Esophagus squamous epithelium (tissue), 5 donors: ENCODE measurements at places on chromosomes 12 and 14.
A peak's percentile ranks its signal among the peaks of the same experiment; 100 is the strongest.

- DNase-seq, result no peak
Observed at GRCh38 chr12:65238609-65239008, 39.9 kb upstream of the MSRB3 start.

DNA sequence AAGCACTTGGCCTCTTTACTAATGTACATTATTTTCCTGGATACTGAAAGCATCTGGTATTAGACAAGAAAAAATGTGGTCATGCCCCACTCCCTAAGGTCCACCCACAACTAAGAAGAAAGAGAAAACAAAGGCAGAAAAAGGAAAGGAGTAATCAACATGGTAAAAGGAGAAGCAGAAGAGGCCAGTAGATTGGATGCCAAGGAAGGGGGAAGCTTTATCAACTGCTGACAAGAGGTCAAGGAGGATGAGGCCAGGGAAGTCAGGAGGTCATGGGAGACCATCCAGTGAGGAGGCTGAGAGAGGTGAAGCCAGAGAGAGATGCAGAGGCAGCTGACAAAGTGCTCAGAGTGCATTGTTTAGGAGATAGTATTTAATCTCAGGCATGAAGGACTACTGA is 383.5 kb downstream of the ZFP36L1 start:
- DNase-seq, result no peak

- DNase-seq, result no peak
Observed at GRCh38 chr12:16350682-16351081, 3.2 kb downstream of the MGST1 start.

- no peak for DNase-seq
Observed at GRCh38 chr14:61520576-61520975, 174.7 kb upstream of the HIF1A start.

DNA sequence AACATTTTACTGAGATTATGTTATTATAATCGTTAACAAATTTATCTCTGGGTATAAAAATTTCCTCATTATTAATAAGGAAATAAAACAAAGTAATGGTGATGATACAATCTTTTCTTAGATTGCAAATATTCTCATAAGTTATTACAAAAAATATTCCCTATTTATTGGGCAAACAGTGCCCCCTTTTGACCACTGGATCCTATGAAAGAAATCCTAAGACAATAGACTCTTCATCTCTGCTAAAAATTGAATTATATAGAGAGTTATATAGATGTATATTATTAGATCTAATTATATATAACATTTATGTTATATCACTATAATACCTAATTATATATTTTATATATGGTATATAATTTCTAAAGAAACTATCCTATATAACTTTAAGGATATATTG is 94.2 kb upstream of the FGD4 start:
- DNase-seq, result no peak

- no peak for DNase-seq
Observed at GRCh38 chr14:97602438-97603117, 805.4 kb downstream of the VRK1 start.

DNA sequence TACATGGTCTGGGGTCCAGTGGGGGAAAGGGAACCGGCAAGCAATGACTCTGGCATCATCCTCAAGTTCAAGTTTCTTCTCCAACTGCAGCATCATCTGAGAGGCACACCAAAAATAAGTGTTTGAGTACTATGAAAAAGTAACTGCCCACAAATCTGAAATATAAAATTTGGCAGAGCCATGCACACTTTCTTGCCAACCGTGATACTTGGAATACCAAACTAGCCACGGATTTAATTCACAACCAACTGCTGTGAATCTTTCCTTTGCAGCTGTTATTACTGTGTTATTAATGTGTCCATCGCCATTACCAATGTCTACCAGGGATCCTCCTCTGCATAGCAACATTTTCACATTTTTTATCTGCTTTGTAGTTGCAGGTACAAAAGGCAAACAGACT is 74.6 kb downstream of the GXYLT1 start:
- no peak for DNase-seq

GRCh38 chr12:92784356-92784755 is 81.6 kb downstream of the PLEKHG7 start:
- no peak for DNase-seq

DNA sequence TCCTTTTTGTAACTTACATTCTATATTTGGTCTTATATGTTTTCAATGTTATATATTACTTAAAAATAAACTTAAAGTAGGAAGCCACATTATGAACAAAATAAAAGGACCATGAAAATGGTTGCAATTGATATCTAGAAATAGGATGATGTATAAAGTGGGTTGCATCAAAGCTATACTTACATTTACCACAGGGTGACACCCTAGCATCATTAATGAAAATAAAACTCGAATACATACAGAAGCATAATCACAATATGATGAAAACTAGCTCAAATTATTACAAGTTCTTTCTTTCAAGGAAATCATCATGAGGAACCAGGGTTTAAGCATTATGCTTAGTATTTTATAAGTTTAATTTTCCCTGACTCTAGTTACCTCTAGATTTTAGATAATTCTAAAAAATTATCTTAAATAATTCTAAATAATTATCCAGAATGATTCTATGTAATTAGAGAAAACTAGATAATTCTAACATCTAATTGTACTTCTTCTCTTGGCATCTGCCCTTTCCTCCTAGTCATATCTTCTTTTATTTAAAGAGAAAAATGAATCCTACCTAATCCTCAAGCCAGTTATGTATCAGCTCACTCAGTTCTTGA is 31.2 kb downstream of the TAS2R7 start:
- no peak for DNase-seq

- DNase-seq, result no peak
Observed at GRCh38 chr14:104780513-104781030, 15.0 kb downstream of the AKT1 start.

- DNase-seq, result no peak
Observed at GRCh38 chr12:32273063-32273522, 126.3 kb upstream of the FGD4 start.

- DNase-seq, result peak; percentile 66
Observed at GRCh38 chr12:124456652-124457152, 110.7 kb downstream of the NCOR2 start.

GRCh38 chr14:54854181-54854580 is 48.4 kb downstream of the GCH1 start:
- no peak for DNase-seq

DNA sequence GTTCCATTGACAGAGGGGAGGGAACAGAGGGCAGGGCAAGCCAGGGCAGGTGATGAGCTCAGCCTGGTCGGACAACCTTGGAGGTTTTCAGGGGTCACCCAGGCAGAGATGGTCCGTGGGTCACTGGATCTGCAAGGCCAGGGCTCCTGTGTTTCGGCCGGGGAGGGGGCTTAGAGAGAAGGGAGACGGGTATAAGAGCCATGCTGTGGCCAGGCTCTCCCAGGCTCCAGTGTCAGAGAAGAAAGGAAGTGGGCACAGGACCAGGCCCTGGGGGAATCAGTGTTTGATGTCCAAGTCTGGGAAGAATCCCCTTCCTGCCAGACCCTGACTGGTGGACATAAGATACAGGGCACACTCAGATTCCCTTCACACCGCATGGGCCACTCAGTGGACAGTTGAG is 36.9 kb downstream of the DIO3 start:
- no peak for DNase-seq

- DNase-seq, result no peak
Observed at GRCh38 chr12:4448943-4449850, 3.6 kb upstream of the FGF6 start.

- no peak for DNase-seq
Observed at GRCh38 chr14:103628684-103629502, at the start of gene KLC1. KLC1 (plus strand) TSS chr14:103629211; CDS start chr14:103654565, 25,354 bp downstream.

DNA sequence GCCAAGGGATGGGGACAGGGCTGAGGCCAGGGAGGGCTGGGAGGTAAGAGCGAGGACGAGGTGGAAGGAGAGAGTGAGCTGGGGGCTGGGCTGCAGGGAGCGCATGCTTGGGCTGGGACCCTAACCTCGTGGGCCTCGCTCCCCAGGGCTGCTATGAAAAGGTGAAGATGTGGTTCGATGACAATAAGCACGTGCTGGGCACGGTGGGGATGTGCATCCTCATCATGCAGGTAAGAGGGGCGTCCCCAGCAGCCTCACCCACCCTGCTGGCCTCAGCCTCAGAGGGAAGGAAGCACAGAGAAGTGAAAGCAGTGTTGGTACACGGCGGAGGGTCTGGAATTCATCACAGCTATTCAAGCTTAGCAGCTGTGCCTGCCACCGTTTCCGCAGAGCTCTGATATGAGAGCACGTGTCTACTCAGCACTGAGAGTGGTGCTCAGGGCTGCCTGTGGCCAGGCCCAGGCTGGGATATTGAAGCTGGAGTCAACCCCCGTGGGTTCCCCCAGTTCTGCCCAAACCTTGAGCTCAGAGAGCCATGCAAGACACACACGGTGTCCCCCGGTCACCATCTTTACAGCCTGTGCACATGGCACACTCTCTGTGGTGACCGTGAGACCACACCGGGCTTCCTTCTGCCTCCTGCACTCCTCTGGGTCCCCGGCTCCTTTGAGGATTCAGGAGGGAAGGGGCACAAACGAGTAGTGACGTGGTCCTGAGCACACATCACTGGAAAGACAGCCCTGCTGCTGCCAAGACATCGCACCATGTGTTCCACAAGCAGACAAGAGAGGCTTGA is 204.6 kb downstream of the TSPAN9 start:
- DNase-seq, result no peak

GRCh38 chr14:50620341-50620740 is 47.8 kb downstream of the SAV1 start:
- no peak for DNase-seq

- DNase-seq, result no peak
Observed at GRCh38 chr12:127078577-127079350, 1188.2 kb upstream of the TMEM132C start.

DNA sequence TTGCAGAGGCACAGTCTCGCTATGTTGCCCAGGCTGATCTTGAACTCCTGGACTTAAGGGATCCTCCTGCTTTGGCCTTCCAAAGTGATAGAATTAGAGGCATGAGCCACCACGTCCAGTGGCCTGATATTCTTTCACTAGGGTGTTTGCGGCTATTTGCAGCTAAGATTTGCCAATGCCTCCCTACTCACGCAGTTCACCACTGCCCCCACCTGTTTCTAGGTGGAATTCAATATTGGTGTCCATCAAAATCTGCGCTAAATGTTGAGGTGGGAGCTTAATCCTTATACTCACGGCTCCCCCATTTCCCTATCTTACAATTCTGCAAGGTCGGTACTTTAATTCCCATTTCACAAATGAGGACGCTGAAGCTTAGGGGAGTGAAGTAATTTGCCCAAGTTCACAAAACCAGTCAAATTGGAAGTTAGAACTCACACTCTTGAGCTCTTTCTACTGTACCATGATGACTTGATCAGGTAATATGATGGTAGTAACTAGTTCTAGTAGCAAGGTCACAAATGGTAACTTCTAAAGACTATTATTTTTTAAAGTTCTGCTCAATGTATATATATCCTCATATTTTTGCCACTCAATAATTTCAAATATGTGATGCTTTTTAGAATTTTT is 22.1 kb upstream of the LRRC9 start:
- no peak for DNase-seq

DNA sequence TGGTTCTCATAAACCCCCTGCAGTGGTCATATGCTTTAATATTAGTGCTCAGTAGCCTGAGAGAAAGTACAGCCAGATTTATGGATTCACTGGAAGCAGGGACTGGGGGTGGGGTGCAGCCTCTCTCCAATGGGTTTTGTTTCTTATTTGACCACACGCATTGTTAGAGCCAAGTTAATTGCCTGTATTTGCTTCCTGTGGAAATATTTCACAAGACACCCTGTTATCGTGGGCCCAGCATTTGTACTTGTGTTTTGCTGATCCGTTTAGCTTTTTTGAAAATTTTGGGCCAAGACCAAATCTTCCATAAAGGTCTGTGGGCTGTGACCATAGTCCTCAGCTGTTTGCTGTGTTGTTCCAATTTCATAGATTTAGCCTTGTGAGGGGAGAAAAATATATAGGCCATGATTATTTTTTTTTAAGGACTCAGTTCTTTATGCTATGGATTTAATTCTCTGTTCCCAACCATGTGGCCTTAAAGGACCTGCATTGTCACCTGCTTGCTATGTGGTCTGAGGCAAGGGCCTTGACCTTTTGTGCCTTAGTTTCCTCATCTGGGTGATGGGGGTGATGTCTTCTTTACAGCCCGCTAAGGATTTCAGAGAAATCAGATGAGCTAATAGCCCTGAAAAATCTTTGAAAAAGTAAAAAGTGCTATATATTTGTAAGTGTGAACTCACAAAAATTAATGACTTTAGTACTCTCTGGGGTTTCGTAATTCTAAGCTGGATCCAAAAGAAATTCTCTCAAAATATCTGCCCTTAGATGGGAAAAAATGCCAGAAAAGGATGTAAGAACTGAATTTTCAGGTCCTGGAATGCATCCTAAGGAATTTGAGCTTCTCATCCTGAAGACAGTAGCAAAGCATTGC is 370.2 kb downstream of the DPF3 start:
- DNase-seq, result no peak

DNA sequence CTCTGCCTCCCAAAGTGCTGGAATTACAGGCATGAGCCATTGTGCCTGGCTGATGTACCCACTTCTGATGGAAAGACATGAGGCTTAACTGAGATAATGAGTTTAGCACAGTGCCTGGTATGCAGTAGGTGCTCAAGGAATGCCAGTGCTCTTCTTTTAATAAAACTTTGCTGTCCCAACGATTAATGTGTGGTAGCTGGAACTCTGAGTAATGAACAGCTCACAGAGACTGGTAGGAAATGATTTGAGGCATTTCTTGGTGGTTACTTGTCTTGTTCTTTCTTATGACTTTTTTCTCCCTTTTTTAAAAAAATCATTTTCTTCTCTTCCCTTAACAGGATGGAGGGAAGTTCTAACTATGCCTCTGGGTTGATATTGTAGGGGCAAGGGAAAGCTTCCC is 235.7 kb upstream of the PWP1 start:
- no peak for DNase-seq

DNA sequence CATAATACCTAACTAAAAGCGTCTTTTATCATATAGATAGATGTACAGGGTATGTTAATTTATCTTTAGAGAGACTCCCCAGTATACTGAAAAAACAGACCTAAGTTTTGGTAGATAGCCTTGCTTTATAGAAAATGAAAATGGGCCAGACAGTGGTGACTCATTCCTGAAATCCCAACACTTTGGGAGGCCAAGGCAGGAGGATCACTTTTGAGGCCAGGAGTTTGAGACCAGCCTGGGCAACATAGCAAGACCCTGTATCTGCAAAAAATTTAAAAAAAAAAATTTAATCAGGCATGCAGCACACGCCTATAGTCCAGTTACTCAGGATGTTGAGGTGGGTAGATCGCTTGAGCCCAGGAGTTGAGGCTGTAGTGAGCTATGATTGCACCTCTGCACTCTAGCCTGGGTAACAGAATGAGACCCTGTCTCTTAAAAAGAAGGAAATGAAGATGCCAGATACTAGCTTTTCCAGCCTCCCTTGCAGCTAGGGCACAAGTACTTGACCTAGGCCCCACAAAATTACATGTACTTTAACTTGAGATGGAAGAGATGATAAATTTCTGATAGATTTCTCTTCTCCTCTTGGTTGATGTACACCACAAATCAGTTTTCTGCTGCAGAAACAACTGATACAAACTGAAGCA is 17.1 kb downstream of the RAP1B start:
- no peak for DNase-seq

DNA sequence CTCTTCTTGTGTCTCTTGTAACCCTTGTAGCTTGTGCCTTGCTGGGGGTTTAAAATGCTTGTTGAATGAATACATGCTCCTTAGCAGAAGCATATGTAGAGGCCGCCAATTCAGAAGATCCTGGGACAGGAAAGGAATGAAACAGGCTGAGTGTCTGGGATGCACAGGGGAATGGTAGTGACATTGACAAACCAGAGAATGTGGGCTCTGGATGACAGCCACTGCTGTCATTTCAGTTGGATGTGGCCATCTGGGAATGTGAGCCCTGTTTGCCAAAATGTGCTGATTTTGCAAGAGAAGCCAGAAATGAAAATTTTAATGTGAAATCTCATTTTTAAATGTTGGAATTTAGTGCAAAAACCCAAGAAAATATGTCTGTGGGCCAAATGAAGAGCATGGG is 136.8 kb downstream of the DACT1 start:
- DNase-seq, result no peak
